Dermis microvascular lymphatic vessel endothelial cell (primary cell): ENCODE measurements at places on chromosomes 1 and 21. TPM values are rescaled to one million over a fixed set of nuclear protein-coding genes. Genes with fewer than 3 reads are reported as not detected.

GRCh38 chr21:15483138-15483780 lies 246.5 kb upstream of the USP25 start:
- DNase-seq: peak; percentile 84

GRCh38 chr1:212109728-212110127 lies 74.2 kb downstream of the DTL start:
- DNase-seq: no peak

GRCh38 chr1:163610486-163610885 lies 288.7 kb downstream of the NUF2 start:
- no peak for DNase-seq

OLFML3 gene
- total RNA-seq: 7.2 and 14.8 TPM in 2 replicates

GRCh38 chr1:38512789-38513188 lies 346.8 kb downstream of the RRAGC start:
- no peak for DNase-seq

DNA sequence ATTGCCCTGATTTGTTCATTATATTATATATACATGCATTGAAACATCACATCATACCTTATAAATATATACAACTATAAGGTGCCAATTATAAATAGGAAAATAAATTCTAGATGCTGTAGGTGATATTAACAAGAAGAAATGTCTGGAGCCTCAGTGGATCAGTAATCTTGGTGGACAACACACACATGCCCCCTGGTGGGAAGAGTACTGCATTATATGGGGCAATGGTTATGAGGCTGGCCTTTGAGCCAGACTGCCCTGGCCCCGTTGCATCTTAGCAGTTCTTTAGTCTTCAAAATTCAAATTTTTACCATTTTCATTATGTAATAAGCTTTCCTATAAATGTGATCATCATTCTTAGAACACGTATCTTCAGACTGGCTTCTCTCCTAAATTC lies 335.0 kb upstream of the GREM2 start:
- DNase-seq: no peak

DNA sequence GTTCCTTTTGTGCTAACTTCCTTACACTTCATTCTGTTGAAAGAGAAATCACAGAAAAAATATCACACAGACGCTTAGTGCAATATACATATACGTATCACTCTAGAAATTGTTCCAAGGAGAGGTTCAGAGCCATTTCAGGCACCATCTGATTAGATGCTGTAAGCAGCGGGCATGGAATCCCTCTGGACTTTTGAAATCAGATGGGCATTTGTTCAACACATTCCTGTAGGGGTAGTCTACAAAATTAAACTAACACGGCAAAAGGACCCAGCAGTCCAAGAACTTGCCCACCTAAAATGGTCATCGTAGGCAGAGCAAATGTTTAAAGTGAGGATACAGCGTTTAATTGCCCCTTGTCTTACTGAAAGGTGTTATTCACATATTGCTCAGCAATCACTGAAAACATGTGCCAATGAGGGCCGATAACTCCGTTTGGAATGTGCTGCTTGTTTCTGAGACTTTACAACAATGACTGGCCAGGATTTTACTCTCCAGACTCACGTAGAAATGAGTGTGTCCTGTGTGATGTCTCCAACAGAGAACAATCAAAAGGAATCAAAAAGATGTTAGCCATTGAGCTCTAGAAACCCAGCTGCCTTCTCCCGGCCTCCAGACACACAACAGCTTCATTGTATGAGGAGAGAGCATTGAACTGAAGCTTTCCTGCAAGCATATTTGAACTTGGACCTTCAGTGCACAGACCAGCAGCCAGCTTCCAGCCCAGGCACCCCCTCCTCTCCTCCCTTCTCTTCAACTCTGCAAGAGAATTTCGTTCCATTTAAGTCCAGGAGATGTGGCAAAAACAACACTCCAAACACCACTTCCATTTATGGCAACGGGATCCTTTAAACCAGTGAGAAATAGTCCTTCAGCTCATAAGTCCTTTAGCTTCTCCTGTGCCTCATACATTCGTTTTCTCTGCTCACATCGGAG lies 32.1 kb upstream of the ADORA3 start:
- DNase-seq: no peak

DNA sequence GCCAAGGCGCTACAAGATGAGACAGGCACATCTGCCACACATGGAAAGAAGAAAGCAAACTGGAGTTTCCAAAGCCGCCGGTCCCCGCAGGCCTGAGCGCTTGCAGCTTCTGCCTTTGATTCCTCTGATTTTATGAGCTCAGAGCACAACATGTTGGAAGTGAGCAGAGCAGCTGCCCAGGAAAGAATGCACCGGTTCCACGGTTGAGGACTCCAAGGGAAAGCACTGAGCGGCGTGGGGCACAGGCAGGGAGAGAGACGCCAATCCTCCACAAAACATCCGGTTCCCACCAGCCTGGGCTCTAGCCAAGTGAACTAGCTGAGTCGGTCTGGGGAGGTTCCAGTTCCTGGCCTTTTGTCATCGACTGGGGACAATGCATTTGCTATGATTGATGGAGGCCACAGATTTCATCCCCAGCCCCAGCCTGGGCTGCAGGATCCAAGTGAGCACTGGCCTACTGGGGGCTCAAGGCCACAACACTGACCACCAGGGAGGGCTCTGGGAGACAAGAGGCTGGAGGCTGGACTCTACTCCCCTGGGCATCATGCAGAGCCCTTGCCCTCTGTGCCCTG lies 253.1 kb upstream of the IRF2BP2 start:
- DNase-seq: peak; percentile 98

DNM3 gene
- total RNA-seq: 0.51 and 2.5 TPM in 2 replicates

DIO1 gene
- total RNA-seq: not detected in 2 replicates

DNA sequence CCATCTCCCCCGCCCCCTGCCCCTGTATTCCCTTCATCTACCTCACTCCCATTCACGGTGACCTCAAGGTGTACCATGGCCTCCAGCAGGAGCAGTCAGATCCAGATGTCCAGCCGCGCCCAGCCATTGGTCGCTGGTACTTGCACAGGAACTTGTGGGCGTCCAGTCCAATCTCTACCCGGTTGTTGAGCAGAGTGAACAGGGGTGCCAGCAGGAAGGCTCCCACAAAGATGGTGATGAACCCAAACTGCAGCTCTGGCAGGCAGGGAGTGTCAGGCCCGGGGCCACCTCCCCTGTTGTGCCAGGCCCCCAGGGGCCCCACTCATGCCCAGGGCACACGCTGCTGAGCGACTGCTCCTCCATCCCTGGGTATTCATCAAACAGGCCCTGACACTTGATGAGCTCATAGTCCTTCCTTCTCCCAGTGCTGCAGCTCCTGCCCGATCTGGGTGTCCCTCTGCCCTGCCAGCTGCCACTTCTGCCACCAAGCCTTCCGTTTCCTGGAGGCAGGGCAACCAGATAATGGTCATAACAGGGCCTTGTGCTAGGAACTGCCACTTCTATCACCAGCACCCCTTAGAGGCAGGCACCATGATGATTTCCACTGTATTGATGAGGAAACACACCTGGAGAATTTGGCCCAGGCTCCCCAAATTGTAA lies 5.7 kb upstream of the ARHGEF19 start:
- DNase-seq: no peak

DNA sequence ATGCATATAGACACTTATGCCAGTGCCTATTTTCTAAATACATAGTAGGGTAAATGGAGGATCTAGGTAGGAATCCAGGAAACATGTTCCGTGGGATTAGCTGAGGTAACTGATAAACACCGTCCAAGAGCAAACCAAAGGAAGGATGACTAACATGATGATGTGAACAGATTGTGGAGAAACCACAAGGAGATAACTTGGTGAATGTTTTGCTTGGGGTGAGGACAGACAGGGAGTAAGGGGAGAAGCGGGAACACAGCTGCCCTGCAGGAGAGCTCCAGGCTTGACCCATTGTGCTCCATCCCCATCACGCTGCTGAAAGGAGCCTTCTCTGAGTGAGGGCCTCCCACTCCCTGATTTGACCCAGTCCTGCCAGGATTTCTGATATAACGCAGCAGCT lies 87.0 kb upstream of the ZC3H11B start:
- no peak for DNase-seq

GRCh38 chr1:29711582-29712283 lies 475.4 kb downstream of the PTPRU start:
- peak; percentile 82 for DNase-seq

- DNase-seq: no peak
Measured at GRCh38 chr1:11977625-11978024, 2.6 kb upstream of the MFN2 start.

- no peak for DNase-seq
Measured at GRCh38 chr21:33249331-33250002, 16.7 kb upstream of the IL10RB start.

GRCh38 chr1:119840745-119841144 lies 29.5 kb upstream of the REG4 start:
- no peak for DNase-seq

INSRR gene
- not detected in 2 replicates for total RNA-seq

GRCh38 chr1:167504467-167504827 lies 13.9 kb downstream of the CD247 start:
- DNase-seq: no peak

INAVA gene
- total RNA-seq: under 0.01 TPM in 1 of 2 replicates, not detected in the other

SPATA45 gene
- total RNA-seq: not detected in 2 replicates

- DNase-seq: peak; percentile 80
Measured at GRCh38 chr1:101357444-101357986, 120.7 kb downstream of the S1PR1 start.

GRCh38 chr1:158962983-158963382 lies 31.6 kb downstream of the PYHIN1 start:
- DNase-seq: no peak

DNA sequence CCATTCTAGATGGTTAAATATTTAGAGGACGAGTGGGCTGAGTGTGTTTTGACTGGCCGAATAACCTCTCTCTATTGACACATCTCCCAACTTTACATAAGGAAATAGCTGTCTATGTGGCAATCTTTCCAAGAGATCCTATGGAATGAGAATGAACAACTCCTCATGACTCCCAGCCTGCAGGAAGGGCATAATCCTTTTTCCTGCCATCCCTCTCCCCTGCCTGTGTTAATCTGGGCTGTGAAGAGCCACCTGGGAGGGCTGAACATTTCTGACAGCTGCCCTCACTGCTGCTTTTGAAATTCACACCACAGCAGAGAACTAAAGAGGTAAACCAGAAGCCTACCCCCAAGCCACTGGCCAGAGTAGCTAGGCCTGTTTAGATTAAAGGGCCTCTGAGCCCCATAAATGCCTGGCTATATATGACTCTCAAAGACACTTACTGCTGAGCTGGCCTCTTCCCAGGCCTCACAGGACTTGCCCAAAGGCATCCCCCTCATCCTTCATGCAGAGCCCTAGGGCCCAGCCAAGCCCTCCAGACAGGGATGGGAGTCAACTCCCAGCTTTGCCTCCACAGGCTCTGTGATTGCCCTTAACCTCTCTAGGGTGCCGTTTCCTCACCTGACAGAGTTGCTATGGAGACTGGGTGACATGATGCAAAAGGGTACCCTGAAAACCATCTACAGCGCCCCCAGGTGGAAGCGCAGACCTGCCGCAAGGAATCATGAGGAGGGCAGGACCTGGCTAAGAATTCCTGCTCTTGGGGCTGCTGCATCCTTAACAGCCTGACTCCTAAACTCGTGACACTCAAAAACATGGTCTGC lies 42.0 kb upstream of the LDLRAP1 start:
- DNase-seq: no peak

- DNase-seq: no peak
Measured at GRCh38 chr1:154553056-154554030, 5.1 kb downstream of the UBE2Q1 start.

BRDT gene
- total RNA-seq: not detected in 2 replicates

DNA sequence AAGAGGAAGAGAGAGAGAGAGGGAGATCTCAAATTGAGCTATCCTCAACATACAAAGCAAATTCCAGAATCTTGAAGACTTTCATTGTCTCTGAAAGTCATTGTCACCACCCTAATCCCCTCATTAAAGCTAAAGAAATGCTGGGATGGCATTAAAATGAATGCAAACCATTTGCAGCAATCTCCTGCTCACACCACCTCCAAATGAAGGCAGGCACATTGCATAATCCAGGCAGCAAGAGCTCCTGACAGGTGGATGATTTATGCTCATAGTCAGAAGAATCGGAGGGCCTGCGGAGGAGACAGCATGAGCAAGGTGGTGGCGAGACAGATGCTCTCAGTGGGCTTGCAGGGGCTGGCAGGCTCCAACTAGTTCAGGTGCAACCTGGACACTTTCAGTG lies 90.2 kb downstream of the ESRRG start:
- no peak for DNase-seq

DNA sequence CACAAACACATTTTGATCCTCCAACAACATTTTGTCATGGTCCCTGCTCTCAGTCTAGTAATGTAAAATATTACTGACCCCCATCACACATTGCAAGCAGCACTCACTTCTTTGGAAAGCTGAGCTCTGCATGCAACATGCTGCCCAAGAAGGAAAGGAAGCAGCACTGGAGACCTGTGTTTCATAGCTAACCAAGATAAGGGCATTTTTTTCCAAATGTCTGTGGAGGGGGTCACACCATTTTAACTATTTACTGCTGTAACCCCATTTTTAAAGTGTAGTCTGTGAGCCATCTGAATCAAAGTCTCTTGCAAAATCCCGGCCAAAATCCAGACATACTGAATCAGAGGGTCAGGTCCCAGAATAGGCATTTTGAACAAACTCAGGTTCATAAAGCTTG lies 4.5 kb upstream of the RASSF5 start:
- no peak for DNase-seq

DNA sequence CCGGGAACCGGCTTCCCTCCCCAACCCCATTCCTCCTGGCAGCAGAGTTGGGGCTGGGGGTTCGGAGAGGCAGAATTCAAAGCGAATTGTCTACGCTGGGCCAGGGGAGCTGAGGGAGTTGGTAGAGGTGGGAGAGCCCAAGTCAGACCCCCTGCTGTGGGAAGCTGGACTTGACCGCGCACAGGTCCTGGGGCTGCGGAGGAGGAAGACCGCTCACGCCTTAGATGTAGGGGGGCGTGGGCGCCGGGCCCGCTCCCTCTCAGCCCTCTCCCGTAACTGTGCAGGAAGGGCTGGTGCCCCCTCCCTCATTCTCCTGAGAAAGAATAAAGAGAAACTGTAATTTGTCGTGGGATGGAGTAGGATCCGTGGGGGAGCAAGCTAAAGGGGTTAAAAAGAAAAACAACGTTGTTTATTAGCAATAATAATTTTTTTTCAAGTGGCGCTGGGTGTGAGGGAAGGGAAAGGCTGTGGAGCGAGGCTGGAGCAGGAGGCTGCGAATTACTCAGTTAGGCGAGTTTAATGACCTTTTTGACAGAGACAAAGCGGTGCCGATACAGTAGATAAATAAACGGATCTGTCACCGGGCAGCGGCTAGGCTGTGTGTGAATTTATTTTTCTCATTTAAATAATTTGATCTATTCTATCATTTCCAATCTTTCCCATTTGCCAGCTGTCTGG lies 838 bp upstream of the GRIK3 start:
- DNase-seq: no peak

- no peak for DNase-seq
Measured at GRCh38 chr1:91579658-91580228, 79.1 kb downstream of the CDC7 start.
